ENCODE measurements at places on chromosomes 6 and 20.

DNA sequence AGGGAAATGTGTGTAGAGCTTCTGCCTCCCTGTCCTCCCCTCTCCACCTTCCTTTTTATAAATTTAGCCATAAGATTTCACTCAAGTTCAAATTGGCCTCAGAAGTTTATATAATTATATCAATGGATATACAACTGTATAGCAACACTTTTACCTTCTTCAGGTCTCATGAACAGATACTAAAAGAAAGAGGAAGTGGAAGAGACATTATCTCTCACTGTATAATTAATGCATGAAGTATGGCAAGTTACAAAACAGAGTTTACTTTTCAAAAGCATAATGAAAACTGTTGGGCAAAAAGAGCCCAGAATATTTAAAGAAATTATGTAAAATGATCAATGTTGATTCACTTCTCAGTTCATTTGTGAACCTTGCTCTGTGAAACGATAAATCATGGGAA, 99.7 kb downstream of the PDE7B start:
- DNase-seq = no peak

DNA sequence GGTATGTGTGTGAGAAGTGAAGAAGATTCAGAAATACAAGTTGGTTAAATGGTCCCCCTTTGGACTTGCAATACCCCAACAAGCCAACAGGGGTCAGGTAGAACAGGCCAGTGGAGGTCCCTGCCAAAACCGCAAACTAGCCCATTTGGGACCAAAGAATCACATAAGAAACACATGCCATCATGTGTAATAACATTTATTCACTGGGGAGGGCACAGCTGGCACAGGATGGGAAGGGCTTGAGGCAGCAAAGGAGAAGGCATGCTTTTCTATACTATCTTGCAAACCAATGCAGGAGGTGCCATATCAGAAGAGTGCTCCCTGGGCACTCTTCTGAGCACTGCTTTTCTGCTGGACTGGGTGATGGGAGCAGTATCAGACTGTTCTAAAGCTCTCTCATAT, 116.1 kb upstream of the TRAF3IP2 start:
- peak; percentile 53 for DNase-seq

DNA sequence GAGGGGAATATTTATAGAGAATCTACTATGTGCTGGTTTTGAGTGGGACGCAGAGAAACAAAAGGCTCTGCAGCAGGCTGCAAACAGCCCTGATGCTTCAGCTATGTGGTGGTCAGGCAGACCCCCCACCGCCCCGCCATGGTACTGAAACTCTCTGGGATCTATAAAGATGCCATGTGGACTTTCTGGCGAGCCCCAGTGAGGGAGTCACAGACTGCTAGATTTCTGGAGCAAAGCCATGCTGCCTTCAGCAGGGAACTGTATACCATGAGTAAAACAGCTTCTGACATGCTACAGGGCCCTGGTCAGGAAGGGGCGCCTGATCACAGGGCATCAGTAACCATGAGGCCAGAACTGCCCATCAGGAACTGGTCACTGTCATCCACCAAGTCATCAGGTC, 19.2 kb upstream of the BPIFB1 start:
- no peak for DNase-seq

DNA sequence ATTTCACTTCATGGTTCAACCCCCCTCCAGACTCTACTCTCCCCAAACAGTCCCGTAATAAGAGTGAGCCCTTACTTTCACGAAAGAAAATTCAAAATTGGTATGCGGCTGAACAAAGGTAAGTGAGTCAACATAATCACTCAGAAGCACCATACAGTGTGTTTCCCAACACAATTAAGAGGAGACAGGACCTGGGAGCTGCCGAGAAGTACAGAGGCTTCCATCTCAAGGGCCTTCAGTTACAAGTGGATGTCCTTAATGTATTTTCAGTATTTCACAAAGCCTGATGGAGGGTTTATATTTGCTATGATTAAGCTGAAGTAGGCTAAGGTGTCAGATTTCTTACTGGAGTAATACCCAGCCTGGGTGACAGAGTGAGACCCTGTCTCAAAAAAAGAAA, 51.1 kb downstream of the MYO6 start:
- no peak for DNase-seq

GRCh38 chr20:63587776-63588591, 13.9 kb upstream of the HELZ2 start:
- DNase-seq = peak; percentile 69

DNA sequence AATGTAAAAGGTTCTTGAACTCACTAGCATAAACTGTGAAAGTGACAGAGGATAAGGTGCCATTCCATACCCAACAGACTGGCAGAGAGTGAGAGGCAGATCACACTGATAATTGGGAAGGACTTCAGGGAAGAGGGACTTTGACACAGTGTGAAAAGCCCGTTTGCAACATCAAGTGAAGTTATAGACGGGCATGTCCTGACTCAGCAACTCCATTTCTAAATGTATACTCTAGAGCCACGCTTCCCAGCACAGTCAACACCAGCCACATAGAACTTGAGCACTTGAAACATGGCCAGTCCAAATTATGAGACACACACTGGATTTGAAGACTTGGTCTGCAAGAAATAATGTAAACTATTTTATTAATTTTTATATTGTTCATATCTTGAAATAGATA, 45.9 kb upstream of the XRN2 start:
- no peak for DNase-seq

GRCh38 chr20:9198460-9198859, 129.6 kb downstream of the PLCB4 start:
- no peak for DNase-seq

DNA sequence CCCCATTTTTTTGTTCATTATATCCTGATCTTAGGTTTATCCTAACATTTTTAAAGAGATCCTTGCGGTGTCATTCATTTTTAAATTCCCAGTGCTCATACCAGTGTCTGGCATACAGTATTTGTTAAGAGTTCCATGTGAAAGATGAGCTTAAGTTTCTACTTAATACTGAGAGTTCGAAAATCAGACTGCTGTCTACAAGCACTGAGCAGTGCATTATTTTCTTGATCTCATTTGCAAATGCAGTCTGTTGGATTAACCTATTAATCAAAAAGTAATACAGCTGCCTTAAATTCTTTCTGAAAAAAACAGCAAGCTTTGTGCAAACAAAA, 663 bp downstream of the COQ3 start:
- no peak for DNase-seq

- no peak for DNase-seq
Measured at GRCh38 chr6:137973201-137973600, 106.1 kb downstream of the TNFAIP3 start.

DNA sequence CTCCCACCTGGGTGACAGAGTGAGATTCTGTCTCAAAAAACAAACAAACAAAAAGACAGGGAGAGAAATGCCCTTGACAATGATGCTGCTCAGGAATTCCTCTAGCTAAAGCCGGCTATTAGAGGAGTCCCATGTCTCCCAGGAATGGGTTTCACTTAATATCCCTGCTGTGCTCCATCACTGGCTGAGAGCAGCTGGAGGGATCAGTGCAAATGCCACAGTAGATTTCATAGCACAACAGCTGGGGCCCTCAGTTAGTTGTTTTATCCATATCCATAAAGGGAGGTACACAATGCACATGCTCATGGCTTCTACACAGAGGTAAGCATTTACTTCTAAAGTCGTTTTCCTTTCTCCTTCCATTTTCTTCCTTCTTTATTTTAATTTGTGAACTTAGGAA, 742.0 kb upstream of the POU3F2 start:
- no peak for DNase-seq
